ENCODE measurements at places on chromosomes 6 and 20. TPM values are rescaled to one million over a fixed set of nuclear protein-coding genes. Genes with fewer than 3 reads are reported as not detected.

Gene MCM3
- 16.3 TPM for total RNA-seq

Gene TOX2
- 2.4 TPM for total RNA-seq

Gene RSPH9
- not detected for total RNA-seq

Gene C20orf204
- 1.1 TPM for total RNA-seq

Gene COL10A1
- not detected for total RNA-seq

Gene HLA-F
- total RNA-seq, result 16.9 TPM

Gene FAM217B
- 5.6 TPM for total RNA-seq

Gene CLPSL1
- total RNA-seq, result not detected

Gene ASIP
- total RNA-seq, result not detected

Gene RIPOR3
- not detected for total RNA-seq

Gene RALGAPB
- 37.3 TPM for total RNA-seq

Gene CLVS2
- not detected for total RNA-seq

Gene RAET1E
- 28.9 TPM for total RNA-seq

Gene RAET1G
- 8.3 TPM for total RNA-seq

Gene JPH2
- total RNA-seq, result 11.1 TPM

Gene TRIM10
- not detected for total RNA-seq

Gene MAK
- total RNA-seq, result not detected

Gene SMLR1
- total RNA-seq, result not detected

Gene BANF2
- not detected for total RNA-seq

Gene ECT2L
- not detected for total RNA-seq

Gene C20orf141
- not detected for total RNA-seq

Gene OR2H2
- total RNA-seq, result not detected

Gene CGAS
- total RNA-seq, result 14.1 TPM

Data from MCF 10A (cell line).